NCI-H2029 (cell line): ENCODE measurements at places on chromosomes 5 and 9.

- DNase-seq: no peak
Observed at GRCh38 chr5:83494087-83494620, 22.6 kb downstream of the VCAN start.

DNA sequence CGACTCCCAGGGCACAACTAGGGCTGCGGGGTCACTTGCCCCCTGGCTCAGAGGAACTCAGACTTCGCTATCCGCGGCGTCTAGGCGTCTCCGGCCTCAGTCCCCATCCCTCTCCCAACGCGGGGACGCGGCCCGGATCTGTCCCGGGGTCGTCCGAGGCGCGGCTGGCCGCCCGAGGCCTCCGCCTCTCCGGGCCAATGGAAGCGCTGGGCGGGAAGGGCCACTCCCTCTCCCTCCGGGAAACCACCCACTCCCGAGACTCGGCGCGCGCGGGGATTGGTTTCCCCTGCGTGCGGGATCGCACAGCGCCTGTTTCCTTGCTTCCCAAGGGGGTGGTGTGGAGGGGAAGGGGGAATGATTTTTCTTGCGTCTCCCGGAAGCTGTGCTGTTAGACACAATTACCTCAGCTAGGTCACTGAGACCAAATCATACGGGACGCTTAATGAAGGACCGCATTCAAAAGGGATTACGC is 38.3 kb downstream of the NR2F1 start:
- DNase-seq: peak; percentile 82

DNA sequence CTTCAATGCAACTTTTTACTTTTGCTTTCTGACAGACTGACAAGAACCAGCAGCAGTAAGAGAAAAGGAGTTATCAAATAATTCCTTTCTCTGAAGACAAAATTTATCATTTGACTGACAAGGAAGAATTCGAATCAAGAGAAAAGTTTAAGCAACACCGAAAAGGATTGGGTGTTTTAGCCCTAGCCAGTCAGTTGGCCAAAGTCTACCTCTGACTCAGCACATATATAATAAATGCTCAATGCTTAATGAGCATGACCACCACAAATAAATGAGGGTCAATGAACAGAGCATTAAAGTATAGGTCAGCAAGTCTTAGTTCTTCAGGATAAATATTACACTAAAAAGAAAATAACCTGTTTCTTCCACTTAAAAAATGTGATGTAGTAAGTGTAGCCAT is 1603.5 kb upstream of the C9orf72 start:
- no peak for DNase-seq

GRCh38 chr9:98583417-98583816 is 125.3 kb downstream of the GABBR2 start:
- DNase-seq: no peak

DNA sequence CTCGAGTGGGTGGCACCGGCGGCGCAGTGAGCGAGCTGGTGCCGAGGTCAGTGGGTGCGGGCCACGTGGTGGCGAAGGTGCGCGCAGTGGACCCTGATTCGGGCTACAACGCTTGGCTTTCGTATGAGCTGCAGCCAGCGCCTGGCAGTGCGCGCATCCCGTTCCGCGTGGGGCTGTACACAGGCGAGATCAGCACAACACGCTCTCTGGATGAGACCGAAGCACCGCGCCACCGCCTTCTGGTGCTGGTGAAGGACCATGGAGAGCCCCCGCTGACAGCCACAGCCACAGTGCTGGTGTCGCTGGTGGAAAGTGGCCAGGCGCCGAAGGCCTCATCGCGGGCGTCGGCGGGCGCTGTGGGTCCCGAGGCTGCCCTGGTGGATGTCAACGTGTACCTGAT is 2.1 kb downstream of the PCDHA5 start:
- no peak for DNase-seq

GRCh38 chr5:178818094-178818493 is 41.7 kb upstream of the ZNF354B start:
- DNase-seq: no peak

GRCh38 chr5:13601112-13601511 is 343.4 kb downstream of the DNAH5 start:
- no peak for DNase-seq

GRCh38 chr9:124941679-124942561 is 1.0 kb upstream of the GOLGA1 start:
- peak; percentile 14 for DNase-seq
